ENCODE measurements at places on chromosomes 1 and 21.

DNA sequence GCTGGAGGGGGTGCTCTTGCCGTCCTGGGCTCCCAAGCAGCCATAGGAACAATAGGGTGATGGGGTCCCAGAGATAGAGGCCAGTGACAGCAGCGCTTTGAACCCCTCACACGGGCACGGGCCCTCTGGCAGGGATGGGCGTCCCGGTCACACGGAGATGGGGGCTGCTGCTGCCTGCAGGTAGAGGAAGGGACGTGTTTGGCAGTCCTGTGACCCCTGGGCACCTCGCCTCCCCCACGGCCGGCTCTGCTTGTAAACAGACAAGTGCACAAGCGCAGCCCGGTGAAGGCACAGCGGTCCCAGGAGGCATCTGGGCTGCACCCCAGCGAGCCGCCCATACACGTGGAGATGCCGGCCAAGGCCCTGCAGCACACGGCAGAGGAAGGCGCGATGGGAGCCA lies 36.5 kb upstream of the PDE9A start:
- DNase-seq, result no peak

GRCh38 chr1:67347688-67348472 lies 40.2 kb downstream of the IL12RB2 start:
- DNase-seq, result no peak

DNA sequence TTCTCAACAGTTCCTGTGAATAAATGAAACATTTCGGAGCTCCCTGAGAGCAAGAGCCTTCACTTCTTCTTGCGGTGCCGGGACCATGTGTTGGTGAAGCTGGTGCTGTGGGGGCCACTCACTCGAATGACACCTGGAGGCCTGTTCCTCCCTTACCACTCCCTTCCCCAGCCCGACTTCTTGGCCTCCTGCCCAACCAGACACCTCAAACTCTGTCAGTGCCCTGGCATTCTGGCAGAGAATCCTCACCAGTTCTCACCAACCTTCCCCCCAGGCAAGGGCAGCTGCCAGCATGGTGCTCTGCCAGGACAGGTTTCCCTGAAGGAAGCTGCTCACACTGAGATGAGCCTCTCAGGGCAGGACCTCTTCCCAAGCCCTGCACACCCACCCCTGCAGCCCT lies 68.3 kb downstream of the MPZL1 start:
- DNase-seq, result no peak

- no peak for DNase-seq
These were observed 145.8 kb upstream of the SYT6 start for GRCh38 chr1:114299331-114299975.

GRCh38 chr21:38306433-38307141 lies 49.8 kb downstream of the KCNJ15 start:
- DNase-seq, result no peak
